ENCODE measurements at places on chromosomes 2 and 18.

DNA sequence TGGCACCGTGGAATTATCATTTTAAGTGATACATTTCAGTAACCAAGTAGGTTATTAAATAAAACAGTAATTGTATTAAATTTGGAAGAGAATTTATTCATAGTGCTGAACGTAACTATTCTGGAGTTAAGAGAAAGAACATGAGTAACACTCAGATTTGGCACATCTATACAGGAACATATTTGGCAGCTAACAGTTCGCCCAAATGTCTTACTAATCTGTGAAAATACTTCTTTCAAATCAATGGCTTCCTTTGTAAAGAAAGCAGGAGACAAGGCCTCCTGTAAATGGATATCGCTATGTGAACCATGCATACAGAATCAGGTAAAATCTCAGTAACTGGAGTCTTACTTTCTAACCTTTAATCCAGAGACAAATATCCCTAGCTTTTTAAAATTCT is 64.4 kb downstream of the ZNF516 start:
- no peak for DNase-seq

DNA sequence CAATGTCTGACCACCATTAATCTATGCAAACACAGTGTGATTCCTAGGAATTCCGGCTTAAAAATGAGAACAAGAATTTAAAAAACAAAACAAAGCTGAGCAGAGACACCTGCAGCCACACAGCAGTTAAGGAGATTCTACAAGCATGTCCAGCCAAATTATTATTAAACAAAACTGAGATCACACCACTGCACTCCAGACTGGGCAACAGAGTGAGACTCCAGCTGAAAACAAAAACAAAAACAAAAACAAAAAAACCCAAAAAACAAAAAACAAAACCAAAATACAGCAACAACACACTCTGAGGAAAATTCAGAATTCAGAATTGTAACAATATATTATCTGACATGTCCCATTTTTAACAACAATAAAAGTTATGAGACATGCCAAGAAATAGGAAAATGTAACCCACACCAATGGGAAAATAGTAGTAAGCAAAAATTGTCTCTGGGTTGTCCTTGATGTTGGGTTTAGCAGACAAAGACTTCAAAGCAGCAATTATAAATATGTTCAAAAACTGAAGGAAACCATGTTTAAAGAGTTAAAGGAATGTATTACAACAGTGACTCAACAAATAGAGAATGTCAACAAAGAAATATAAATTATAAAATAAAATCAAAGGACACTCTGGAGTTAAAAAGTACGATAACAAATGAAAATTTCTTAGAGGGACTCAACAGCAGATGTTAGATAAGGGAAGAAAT is 19.7 kb downstream of the MYOM1 start:
- no peak for DNase-seq

GRCh38 chr2:3265981-3266924 is 111.4 kb downstream of the EIPR1 start:
- DNase-seq = no peak

DNA sequence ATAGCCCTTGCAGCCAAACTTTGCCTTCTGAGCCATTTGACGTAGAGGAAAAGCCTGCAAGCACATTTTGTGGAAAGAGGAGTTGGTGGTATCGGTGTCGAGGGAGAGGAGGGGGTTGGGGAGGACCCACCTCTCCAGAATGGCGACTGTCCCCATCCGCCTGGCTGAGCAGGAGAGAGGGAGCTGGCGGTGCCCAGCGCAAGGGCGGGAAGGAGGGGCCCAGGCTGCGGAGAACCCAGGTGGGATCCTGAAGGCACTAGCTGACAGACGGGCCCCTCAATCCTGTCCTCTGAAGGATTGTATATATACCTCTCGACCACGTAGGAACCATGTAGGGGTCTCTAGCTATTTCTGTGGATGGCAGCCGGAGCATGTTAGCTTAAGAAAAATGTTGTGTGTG is 200.3 kb downstream of the LOXHD1 start:
- no peak for DNase-seq

- DNase-seq = no peak
Measured at GRCh38 chr2:113200736-113201490, 27.1 kb downstream of the PSD4 start.

DNA sequence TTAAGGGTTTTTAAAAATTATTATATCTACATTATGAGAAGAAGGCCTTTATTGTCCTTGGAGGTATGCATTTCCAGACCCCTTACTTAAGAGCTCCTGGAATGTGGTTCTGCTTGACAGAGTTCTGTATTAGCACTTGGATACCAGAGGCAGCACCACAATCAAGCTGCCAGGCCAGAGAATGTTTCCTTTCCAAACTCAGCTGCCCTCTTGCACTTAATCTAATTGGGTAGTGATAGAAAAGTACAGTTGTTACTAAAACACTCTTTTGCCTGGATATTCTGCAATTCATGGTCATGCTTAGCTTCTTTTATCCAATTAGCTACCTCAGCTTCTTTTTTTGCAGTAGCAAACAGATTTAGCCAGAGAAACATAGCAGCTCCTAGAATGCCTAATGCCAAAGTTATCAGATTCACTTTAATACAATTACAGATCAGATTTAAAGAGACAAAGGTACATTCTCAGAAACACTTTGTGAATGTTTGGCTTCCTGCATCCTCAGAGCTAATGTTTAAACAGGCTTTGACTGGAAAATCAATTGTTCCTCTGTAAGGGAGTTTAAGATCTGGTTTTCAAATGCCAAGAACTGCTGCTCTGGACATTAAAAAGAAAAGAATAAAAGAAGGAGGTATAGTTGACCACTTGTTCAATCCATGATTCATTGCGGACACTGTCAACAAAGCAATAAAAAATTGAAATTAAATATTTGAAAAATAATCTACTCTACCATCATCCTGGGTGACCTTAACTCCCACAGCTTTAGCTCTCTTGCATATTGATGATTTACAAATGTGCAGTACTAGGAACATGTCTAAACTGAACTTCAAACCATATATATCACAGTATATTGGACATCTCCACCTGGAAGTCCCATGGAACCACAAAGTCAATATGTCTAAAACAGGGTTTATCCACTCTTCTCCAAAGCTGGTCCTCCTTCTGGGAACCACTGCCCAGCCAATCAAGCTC is 12.8 kb downstream of the NOSTRIN start:
- DNase-seq = no peak

DNA sequence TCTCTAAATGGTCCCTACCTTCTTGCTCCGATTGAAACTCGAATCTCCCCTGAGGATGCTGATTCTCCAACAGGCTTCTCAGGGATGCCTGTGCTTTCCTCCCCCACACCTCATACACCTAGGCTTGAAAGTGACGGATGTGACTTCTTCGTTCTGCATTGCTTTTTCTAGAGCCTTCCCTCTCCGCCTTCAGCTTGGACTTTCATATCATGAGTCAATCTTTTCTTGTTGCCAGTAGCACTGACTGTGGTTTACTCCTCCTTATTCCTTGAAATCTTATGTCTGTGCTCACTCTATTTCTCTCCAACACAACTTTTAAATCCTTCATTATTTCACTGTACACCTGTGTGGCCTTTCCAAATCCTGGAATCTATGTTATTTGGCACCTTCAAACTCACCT is 451.4 kb downstream of the TMX3 start:
- no peak for DNase-seq

DNA sequence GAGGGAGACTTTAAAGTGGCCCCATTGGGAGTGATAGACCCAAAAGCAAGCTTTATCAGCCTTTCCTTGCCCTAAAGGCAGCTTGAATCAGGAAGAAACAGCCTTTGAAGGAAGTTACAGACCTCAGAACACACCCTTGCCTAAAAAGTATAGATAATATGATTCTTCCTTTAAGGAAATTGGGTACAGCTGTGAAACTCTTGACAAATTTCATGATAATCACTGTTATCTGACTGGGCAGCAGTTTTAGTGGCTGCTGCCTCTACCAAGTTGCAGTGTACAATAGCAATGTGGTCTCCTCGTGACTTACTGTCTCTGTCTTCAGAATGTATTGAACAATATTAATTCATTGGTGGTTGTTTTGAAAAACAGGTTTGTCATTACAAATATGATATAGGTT is 16.7 kb downstream of the HOXD1 start:
- DNase-seq = no peak

DNA sequence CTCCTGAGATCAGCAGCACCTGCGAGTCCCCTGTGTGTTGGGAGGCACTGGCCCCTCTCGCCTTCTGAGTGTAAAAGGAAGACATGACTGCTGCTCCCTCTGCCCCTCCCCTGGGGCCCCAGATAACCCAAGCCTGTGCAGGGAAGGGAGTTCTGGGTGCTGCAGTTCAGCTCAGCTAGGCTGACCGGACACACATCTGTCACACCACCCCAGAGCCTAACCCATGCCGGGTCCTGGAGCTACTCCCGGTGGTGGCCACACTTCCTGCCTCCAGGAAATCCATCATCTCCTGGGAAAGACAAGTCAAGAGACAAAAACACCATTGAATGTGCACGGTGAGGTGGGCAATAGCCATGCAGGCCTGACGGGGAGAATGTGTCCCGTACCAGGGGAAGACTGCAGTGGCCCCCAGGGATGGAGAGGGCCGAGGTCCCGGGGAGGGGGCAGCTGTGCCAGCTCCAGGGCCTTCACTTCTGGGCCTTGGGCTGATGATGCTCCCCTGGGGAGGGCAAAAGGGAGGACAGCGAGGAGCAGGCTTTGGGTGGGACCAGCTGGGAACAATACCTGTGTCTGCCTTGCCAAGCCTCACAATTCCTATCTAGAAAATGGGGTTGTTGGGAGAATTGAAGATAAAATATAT is 210.6 kb downstream of the TFCP2L1 start:
- DNase-seq = no peak

DNA sequence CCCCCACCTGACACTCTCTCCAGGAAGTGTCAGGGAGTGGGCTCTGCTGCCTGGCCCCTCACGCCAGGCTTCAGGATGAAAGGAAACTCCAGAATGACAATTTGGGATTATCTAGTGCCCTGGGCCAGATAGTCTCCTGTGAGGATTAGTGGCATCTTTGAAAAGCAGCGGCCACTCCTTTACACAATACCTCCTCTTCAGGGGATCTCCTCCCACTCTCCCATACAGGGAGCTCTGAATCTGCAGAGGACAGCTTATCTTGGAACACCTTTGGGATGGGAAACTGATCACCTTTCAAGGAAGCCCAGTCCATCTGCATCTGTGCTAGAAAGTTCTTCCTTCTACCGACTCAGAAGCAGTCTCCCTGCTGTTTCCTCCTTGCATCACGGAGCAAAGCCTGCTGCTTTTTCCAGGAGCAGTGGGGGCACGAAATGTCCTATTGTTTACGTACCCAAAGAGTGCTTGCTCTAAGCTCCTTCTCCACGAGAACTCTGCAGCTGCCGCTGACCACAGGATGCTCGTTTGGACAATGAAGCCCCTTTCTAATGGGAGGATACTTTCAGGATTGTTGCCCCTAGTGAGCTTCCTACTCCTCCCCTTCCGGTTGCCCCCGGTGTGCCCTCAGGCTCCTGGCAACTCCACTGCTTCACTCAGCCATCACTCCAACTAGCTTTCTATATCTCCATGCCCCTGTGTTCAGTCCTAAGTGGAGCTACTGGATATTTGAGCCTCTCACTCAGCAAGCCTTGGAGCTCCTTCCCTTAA is 31.5 kb downstream of the SIX3 start:
- no peak for DNase-seq

DNA sequence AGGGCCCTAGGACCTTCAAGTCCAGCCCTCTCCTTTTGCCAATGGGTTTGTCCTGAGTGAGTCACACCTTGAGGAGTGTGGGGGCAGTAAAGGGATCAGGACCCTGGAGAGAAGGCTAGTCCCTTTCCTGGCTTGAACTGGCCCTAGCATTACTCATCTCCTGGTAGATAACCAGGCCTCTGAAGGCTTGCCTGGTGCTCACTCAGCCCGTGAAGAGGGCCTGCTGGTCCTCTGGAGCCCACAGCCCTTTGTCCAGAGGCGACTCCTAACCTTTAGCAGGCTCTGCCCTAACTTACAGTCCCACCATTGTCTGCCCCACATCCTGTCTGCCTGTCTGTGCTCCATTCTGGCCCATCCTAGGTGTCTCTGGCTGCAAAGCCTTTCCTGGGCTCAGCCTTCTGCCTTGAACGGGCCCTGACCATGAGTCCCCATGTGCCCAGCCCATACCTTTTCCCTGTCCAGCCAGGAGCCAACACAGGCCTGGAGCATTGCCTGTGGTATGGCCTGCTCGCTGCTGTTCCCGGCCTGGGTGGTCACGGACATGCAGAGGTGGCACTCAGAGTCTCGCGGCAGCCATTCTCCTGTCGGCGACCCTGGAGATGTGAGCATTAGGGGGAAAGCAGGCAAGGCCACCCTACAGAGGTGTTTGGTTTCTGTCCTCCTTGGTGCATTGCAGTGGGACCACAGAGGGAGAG is 5.0 kb downstream of the SFTPB start:
- no peak for DNase-seq

GRCh38 chr18:8991155-8991554 is 111.3 kb upstream of the NDUFV2 start:
- DNase-seq = no peak

DNA sequence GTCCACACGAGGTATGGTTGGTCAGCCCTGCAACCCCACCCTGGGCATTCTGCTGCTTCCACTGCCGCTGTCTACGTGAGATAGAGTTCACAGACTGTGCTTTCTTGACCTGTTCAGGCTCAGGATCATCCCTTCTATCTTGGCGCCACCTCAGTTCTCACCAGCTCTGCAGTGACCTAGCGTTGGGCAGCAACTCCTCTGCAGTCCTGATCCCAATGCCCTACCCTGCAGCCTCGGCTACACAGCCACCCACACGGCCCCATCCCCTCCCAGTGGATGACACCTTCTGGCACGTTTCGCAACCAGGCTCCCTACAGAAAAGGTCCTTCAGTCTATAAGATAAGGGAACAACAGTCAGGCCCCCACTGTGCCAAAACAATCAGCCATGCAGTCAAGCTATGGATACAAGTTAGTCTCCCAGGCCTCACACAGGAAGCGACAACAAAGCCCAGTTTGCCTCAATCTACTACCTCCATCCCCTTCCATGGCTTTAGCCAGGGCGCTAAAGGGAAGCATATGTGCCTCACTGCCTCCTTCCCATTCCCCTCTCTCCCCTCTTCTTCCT is 317.9 kb upstream of the PKDCC start:
- DNase-seq = no peak

DNA sequence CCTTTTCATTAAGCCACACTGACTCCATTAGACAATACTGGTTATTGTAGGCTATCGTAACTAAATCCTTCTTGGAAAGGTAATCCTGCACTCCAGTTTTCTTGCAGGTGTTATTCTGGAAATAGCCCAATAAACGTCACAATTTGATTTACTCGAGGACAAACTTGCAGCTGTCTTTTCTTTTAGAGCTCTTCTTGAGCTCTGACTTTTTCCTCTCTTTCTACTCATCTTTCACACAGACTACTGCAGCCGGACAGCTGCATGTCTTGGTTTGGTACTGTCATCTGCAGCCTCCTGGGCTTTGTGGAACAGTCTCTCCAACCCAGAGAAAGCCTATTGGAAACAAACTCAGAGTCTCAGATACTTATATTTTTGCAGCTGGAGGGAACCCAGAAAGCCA is 23.0 kb upstream of the MSGN1 start:
- DNase-seq = no peak

GRCh38 chr2:130382313-130382917 is 26.6 kb downstream of the PTPN18 start:
- no peak for DNase-seq
